ENCODE measurements at places on chromosomes 11 and 22. TPM values are rescaled to one million over a fixed set of nuclear protein-coding genes. Genes with fewer than 3 reads are reported as not detected.

DNA sequence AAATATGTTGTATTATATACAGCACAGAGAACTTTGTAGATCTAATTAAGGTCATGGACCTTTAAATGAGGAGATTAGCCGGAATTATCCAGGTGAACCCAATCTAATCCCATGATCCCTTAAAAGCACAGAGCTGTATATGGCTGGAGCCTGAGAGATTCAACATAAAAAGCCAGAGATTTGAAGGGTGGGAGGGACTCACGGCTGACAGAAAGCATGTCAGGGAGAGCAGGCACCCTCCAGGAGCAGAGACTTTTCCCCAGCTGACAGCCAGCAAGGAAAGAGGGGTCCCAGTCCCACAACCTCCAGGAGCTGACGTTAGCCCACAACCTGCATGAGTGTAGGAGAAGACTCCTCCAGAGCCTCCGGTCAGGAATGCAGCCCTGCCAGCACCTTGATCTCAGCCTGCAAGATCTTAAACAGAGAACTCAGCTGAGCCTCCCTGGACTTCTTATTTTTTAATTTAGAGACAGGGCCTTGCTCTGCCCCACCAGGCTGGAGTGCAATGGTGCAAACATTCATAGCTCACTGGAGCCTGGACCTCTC, 20.0 kb upstream of the ADA2 start:
- DNase-seq: no peak

- DNase-seq: no peak
Observed at GRCh38 chr11:72741429-72741833, 10.8 kb downstream of the ARAP1 start.

Gene IGLL5
- total RNA-seq: not detected

DNA sequence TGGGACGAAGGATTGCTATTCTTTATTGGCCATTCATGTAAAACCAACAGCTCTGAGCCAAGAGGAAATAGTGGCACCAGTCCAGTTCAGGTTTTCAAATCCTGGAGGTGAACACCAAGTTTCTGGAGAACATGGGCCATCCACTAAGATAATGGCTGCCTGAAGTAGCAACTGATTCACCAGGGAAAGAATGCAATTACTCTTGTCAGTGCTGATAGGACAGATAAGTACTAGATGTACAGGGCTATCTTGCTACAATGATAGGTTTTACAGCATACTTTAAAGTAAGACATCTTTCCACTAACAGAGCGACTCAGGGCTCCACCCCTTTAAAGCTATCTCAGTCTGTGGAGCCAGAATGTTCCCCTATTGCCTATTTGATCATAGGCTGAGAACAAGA, 36.8 kb upstream of the APOA1 start:
- peak; percentile 36 for DNase-seq

GRCh38 chr11:122628810-122629555, 26.5 kb upstream of the UBASH3B start:
- peak; percentile 65 for DNase-seq
